Cardiac septum (tissue), 1 donor: ENCODE measurements at places on chromosomes 7 and 10. TPM values are rescaled to one million over a fixed set of nuclear protein-coding genes. Genes with fewer than 3 reads are reported as not detected.

Gene ELMO1
- total RNA-seq = 11.4 TPM

Gene STOX1
- total RNA-seq = 0.19 TPM

Gene PON1
- total RNA-seq = not detected

Gene SYNPO2L
- total RNA-seq = 792 TPM

Gene CHN2
- 33.6 TPM for total RNA-seq

Gene KIAA1217
- total RNA-seq = 24.0 TPM

Gene CLDN4
- total RNA-seq = not detected

Gene C10orf90
- not detected for total RNA-seq

Gene SRGN
- 52.1 TPM for total RNA-seq

Gene CDK14
- total RNA-seq = 25.7 TPM

Gene LRIT2
- total RNA-seq = not detected

Gene NPY4R2
- not detected for total RNA-seq

GRCh38 chr10:6721964-6722615, 142.0 kb upstream of the PRKCQ start:
- DNase-seq = no peak

GRCh38 chr10:117165538-117166417, 27.7 kb upstream of the VAX1 start:
- no peak for DNase-seq

- DNase-seq = no peak
These were observed 4.9 kb downstream of the SLC25A13 start for GRCh38 chr7:96316949-96317348.

- no peak for DNase-seq
These were observed 117.0 kb upstream of the HABP2 start for GRCh38 chr10:113435881-113436280.

DNA sequence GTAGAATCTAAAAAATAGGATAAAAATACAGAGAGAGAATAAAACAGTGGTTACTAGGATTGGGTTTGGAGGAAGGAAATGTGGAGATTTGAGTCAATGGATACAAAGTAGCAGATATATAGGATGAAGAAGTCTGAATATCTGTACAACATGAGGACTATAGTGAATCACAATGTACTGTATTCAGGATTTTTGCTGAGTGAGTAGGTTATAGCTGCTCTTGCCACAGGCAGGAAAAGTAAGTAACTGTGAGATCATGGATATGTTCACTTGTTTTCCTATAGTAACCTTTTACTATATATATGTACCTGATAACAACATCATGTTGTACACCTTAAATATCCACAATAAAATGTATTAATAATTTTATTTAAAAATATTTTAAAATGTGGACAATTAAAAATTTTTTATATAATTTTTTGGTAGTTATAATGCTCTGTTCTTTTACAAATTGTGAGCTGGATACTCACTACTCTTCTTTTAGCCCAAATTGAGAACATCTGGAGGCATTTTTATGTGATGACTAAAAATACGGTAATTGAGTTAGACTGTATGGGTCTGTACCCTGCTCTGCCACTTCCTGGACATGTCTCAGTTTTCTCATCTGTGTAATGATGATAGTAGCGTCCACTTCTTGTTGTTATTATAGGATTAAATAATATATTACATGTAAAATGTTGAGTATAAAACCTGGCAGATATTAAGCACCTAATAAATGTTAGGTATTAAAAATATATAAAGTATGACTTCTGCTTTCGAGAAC, 439.1 kb downstream of the AUTS2 start:
- DNase-seq = no peak

DNA sequence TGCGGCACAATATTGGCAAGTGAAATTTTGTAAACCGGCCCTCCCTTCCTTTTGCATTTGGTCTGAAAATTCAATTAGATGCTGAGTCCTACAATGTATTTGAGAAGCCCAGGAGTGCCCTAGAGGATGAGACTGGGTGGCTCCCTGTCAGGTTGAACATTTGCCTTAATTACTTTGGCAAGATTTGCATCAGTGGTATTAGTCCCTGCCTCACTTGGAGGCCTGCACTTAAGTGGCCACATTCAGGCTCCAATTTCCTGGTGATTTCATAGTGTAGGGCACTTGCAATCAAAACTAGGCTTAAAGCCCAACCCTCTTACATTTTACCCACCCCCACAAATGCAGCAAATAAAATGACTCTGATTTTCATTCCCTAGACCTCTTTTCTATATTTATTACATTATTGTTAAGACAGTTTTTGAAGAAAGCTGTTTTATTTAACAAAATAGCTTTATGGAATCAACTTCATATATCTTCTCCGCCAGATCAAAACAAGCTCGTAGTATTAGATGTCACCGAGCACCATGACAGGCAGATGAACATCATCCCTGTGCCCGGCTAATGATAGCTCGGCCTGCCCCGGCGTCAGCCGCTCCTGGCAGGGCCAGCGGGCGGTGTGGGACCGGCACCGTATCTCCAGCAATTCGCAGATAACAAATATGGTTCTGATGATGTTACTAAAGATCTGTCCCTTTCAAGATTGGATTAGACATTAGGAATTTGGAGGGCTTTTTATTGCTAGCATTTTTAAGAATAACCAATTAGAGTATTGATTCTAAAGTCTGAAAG, 73.6 kb downstream of the EGFR start:
- DNase-seq = no peak

DNA sequence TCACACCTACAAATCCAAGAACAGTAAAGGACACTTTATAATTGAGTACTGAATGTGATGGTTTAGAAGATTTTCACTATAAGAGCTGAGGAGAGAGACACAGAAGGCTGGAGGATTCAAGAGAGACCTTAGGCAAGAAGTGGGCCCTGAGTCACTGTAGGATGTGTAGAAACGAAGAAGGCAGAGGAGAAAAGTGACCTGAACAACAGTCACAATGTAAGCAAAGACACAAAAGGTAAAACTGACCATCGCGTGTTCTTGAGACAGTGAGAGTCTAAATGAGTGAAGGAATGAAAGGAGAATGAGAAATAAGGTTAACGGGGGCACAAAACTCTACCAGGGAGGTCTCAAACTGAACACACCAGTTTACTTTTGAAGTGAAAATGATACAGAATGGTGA, 298.2 kb upstream of the LRGUK start:
- DNase-seq = no peak

DNA sequence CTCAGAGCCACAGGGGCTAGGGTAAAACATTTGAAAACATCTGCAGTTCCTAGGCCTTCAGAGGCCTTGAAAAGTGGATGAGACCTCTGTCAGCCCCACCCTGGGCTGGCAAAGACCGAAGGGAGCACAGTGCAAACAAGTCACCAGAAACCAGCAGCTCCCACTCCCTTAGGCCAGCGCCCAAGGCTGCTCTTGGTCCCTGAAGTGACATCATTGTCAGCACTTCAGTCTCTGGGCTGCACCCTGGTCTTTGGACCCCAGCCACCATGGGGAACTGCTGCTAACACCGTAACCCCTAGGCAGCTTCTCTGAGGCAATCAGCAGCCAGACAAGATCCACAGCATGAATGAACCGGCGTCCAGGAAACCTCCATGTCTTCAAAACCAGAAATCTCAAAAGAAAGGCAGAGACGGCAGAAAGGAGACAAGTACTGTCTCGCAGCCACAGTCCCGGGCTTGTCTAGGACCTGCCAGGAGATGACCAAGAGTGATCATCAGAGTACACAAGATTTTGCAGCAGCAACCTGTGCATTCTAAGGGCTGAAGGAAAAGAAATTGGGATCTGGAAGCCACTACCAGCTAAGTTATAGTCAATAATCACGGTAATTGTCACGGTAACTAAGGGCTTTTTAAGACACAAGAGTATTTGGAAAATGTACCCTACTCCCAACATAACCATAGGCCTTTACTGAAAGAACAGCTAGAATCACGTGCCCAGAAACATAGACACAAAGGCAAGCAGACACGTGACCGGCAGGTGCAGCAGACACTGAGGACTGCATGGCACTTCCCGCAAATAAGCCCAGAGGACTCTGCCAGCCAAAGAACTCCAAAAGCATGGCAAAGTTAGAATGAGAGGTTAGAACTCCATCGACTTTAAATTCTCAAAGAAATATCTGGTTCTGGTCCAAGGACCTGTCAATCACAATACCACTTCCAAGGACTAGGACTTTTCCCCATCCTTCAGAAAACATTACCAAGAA, 23.3 kb downstream of the CPXM2 start:
- DNase-seq = no peak

DNA sequence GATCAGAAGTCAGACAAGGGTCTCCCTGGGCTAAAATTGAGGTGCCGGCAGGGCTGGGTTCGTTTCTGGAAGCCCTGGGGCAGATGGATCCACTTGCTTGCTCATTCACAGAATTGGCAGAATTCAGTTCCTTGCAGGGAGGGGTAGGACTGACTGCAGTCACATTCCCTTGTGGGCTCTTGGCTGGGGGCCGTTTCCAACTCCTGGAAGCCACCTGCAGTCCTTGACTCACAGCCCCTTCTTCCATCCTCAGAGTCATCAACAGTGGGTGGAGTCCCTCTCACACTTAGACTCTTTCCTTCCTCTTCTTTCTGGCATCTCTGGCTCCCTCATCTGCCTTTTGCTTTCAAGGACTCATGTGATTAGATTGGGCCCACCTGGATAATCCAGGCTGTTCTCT, 54.6 kb upstream of the NANOS1 start:
- peak; percentile 59 for DNase-seq

- DNase-seq = no peak
These were observed 1137.3 kb downstream of the REEP3 start for GRCh38 chr10:64658528-64658927.

GRCh38 chr10:79144351-79145173, 75.8 kb downstream of the ZMIZ1 start:
- DNase-seq = no peak

DNA sequence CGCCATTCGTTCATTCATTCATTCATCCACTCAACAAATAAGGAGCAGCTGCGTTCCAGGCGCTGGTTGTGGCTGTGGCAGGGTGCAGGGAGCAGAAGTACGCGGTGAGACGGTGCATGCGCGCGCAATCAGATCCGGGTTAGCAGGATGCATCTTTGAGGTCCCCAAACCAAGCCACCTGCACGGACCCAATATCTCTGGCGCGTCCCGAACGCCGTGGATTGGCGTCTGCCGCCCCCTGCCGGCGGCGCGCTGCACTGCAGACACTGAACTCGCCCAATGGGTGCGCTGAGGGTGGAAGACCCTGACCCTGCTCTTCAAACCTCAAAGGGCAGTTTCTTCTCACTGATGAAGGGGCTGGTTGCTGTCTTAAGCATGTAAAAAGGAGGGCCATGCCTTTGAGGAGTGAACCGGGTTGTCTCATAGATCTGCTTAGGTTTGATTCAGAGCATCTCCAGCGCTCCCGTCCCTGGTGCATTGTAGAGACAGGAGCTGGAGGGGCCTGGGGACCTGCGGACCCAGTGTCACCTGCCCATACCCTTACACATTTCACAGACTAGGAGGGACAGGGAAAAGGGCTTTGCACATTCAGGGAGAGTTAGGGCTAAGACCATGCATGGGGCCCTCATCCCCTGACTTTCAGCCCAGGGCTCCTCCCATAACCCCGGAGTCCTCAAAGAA, 102.5 kb downstream of the RAMP3 start:
- DNase-seq = peak; percentile 88

- DNase-seq = no peak
These were observed 183.1 kb downstream of the GPAM start for GRCh38 chr10:112000466-112000865.

DNA sequence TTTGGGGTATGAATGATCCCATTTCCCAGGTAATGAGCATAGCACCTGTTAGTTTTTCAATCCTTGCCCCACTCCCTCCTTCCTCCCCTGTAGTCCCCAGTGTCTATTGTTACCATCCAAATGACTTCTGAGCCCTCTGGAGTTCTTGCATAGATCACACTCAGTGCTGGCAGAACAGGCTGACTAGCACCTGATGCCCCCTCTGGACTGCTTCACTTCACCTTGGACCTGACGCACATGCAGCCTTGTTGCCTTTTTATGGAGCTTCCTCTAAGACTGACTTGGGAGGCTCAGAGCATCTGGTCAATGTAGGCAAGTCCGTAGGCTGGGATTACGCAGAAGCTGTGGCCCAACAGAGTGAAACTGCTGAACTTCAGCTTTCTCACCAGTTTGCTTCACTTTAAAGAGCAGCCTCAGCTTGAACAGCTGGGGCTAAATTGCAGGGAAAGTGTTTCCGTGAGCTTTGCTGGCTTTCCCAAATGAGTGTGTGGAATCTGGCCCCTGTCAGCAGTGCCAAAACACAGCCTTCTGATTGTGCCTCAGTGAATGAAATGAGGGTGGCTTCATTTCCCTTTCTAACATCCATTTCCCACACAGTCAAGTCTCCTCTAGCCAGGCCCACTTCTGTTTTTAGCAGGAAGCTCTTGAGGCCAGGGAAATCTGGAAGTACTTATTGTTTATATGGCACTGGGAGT, 48.5 kb downstream of the NXPH1 start:
- DNase-seq = no peak

DNA sequence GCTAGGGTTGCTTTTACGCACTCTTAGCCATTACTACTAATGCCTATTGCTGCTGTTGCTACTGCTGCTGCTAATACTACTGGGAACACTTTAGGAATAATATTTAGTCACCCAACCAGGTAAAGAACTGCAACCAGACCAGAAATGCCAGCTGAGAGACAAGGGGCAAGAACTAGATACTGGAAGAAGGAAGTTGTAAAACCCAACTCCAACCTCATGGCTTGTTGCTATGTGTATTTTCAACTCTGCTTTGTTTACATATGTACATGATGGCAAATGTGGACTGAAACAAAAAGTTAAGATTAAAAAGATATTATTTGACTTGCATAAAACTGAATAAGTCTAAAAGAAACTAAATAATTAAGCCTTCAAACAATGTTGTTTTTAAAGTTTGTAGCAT, 177.7 kb downstream of the GNAT3 start:
- DNase-seq = no peak

DNA sequence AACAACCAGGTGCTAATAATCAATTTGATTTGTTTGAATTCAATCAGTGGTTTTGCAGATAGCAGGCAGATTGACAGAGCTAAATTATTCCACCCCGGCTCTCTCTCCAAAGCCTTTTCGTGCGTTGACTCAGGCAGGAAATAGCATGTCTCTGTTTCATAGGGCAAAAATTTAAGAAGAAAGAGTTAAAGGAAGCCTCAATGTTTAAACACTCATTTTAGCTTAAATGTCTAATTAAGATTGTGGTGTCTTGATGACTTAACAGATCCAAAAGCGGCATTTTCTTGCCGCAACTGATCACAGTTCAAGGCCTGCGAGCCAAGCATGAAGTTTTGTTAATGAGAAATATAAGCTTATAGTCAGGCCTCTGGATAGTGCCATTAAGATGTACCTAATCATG, 1051.1 kb upstream of the AUTS2 start:
- no peak for DNase-seq

GRCh38 chr7:70098133-70098561, 499.9 kb downstream of the AUTS2 start:
- no peak for DNase-seq
